ENCODE measurements at places on chromosomes 13 and 19.

DNA sequence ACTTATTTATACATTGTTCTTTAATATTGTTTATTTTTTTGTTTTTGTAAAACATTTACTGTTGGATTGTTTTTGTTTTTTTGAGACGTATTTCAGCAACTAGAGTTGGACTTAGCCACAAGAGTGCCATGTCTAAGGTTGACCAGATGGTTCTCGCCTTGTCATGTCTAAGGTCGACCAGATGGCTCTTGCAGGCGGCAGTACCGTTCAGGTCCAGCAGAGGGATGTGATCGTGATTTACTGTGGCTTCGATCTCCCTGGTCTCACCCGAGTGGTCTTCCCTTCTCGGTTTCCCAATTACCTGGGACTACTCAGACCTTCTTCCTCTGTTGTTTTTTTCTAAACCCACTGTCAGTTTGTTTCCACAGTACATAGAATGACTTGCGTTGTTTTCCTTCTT is 1438.6 kb downstream of the UQCRFS1 start:
- DNase-seq = no peak

DNA sequence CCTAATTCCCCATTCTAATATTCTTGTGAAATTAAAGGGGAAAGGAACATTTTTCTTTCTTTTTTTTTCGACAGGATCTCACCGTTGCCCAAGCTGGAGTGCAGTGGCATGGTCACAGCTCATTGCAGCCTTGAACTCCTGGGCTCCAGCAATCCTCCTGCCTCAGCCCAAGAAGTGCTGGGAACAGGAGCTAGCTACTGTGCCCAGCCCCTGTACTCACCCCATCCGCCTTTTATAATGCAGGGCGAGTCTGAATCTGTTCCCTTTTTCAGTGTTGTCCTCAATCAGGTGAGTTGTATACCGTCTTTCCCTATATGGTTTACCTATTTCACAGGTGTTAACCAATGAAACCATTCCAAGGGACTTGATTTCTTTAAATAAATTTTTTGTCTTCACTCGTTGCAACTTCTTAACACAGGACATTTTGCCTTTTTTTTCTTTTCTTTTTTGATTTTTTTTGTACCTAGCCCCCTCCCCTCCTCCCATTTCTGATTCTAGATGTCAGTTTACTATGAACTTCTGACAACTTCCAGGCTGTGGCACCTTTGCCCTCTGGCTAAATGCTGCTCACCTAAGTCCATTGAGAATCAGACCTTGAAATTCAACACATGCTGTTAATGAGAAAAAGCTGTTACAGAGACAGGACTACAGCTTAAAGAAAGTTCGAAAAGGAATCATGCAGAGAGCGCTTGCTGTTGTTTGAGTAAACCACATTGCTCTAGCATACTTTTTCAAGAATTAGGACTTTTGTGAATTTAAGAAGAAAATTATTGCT is 562.1 kb upstream of the KLF12 start:
- DNase-seq = no peak

DNA sequence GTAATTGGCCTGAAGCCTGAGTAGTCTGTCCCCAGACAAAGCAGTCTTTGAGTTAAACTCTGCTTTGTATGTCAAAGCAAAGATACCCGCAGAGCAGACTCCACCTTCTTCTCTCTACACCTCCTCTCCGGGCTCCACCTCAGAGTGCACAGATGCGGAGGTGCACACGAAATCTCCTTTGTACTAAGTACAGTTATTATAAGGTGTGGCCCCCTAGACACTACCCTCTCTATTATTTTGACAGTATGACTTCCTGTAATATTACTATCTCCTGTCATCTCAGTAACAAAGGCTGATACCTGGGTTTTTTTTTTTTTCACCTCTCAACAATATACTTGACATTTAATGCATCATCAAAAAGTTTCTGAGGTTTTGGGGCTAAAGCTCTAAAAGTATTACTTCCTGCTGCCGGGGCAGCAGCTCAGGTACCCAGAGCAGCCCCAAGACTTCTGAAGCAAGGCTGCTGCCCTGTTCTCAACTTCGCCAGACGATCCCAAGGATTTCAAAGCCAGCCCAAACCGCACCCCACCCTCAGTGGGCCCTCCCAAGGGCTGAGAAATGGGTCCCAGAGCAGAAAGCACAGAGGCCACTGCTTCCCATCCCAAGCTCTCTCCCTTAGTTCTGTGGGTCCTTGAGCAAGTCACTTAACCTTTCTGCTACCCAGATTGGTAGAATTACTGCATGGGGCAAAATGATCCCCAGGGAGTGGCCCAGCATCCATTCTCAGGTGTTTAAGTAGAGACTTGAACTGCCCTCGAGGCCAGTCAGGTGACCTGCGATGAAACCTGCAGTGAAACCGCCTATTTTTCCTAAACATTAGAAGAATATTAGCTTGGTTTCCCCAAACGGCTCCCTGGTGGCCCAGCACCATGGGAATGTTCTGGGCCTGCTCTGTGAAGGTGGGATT is 180.6 kb downstream of the FOXO1 start:
- no peak for DNase-seq

- no peak for DNase-seq
These were observed 238.8 kb upstream of the PCDH20 start for GRCh38 chr13:61654481-61654880.

- DNase-seq = no peak
These were observed 86.6 kb downstream of the STK24 start for GRCh38 chr13:98490195-98490836.

GRCh38 chr13:45120967-45121831 is 889 bp downstream of the GTF2F2 start:
- DNase-seq = no peak

DNA sequence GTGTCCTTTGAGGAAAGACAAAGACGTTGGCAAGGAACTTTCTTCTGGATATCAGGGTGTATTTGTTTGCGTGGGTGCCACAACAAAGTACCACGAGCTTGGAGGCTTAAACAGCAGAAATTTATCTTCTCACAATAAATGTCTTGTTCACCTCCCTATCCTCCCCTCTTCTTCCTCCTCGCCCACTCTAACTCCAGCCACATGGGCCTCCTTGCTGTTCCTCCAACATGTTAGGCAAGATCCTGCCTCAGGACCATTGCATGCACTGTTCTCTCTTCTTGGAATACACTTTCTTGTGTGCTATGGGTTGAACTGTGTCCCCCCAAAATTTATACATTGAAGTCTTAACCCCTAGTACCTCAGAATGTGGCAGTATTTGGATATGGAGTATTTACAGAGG is 45.7 kb downstream of the VAV1 start:
- no peak for DNase-seq

DNA sequence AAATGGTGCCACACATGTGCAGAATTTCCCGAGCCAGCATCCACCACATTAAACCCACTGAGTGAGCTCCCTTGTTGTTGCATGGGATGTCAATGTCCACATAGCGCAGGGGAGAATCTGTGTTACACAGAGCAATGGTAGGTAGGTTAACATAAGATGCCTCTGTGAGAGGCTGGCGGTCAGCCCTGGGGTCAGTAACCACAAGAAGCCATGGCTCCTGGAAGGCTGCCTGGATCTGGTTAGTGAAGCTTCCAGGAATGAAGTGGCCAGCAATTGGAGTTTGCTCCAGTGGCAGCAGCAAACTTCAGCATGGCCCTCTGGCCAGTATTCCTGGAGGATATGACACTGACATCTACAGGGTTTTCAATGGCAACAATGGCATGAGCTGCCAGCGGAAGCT is 37.0 kb upstream of the PCDH9 start:
- no peak for DNase-seq

GRCh38 chr13:101751488-101751887 is 299.0 kb downstream of the ITGBL1 start:
- no peak for DNase-seq

GRCh38 chr19:51607077-51607476 is 23.1 kb downstream of the SIGLEC5 start:
- no peak for DNase-seq

GRCh38 chr13:68944272-68944671 is 1163.4 kb upstream of the ATXN8OS start:
- DNase-seq = no peak

DNA sequence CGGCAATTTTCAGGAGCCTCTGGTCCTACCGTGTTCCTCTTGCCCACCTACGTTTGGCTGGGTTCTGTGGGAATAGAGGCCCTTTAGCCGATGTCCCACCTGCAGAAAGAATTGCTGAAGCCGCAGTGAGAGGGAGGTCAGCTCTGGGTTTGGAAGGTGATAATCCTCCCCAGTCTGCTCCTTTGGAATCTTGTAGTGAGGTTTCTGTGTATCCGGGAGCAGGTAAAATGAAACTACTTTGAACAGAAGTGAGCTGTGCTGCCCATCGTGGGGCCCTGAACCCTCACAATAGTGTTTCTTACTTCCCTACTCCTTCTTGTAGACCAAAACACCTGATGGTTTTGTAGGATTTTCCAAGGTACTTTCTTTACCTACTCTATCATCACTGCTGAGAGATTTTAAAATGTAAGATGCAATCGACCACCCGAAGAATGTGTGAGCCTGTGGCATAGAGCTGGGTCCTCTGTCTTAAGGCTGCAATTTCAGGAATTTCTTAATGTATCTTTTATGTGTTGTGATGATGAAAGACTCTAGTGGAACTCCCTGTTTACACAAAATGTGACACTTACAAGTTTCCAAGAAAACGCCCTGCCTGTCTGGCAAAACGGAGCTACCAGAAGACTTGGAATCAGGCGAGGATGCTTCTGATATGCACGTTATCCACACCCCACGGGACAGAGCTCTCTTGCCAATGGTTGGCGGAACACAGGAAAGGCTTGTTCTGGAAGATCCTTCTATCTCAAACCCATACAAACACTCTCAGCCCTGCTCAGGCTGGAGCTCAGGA is 76.1 kb downstream of the RGCC start:
- no peak for DNase-seq

DNA sequence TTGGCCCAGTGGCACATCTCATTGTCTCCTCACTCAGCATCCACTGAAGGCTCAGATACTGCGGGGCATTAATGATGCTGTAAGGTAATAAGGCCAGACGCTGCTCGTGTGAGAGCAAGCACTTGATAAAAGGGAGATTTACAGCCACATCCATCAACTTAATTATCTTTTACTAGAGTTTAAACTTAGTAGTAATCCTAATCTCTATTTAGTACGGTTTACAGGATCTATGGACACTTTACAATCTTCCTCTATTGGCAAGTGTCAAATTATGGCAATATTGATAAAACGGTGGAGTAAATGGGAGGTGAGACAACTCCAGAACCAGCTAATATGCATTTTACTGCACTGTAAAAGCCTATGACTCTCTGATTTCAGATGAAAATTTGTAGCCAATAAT is 192.7 kb upstream of the GPR12 start:
- DNase-seq = no peak

DNA sequence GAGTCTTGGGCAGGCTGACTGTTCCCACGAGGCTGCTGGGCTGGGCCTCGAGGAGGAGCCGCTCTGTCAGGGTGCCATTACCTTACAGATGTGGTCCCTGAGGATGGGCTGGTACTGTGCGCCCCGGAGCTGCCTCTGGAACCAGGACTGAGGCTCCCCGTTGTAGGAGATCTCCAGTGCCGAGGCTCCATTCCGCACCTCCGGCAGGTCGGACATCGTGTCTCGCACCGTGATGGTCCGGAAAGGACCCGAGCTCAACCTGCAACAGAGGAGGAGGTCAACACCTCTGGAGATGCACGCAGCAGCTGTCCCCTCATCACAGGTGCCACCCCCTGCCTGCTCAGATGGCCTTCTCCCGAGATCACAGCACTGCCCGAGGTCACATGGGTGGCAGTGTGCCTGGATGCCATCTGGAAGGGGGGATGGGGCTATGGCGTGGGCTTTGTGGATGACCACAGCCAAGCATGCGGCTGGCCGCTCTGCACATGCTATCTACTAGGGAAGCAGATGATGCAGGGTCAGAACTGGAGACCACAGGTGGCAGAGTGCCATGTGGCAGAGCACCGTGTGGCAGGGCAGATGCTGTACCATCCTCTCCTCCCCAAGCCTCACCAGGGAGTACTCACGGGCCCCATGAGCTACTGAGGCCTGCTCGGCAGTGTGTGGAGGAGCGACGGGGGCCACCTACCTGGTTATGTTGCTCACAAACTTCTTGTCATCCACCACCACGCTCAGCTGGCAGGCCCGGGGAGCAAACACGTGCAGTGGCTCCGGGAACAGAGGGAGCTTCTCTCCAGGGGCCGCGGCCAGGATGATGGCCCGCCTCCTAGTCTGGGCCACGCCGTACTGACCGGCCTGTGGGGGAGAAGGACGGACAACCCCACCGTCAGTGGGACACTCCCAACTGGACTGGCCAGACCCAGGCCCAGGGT is 18.3 kb upstream of the EIF3G start:
- peak; percentile 8 for DNase-seq

DNA sequence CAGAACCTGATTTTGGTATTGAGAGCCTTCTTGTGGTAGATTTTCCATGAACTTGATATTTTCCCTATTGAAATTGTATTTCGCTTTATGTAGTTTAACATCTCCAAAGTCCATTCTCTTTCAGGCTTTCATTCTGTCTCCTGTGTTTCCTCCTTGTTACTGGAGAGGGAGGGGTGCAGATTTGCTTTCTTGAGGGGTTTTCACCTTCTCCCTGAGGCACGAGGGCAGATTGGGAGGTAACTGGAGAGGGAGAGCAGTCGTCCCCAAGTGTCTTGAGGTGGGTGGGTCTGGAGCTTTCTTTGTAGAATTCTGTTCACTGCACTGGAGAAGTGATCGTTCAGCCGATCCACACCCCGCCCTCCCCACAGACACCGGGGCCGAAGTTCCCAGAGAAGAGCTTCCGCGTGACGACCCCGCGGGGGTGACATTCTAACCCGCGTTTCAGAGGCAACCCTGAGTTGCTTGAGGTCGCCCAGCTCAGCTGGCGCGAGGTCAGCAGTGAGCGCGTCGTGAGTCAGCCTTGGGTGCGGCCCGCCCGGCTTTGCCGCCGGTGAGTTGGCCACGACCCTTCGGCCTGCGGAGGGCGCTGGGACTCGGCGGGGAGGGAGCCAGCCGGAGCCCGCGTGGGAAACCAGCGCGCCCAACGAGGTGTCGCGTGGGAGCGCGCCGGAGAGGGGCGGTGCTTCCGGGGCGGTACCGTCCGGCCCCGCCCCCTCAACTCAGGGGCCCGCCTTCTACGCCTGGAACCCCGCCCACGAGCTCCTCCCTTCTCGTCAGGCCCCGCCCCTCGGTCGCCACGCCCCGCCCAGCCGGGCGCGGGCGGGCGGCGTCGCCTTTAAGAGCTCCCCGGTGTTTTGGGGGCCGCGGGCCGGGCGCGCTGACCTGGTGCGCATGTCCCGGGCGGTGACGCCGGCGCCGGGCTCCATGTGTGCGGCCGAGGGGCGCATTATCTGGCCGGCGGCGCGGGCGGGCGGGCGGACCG is at the start of gene GATAD2A:
TSS of gene GATAD2A (plus strand) at position 797 of the 982 bp plus-strand sequence. CDS start 59,671 bp downstream, outside the sequence.
- peak; percentile 36 for DNase-seq
